Activated naive CD8-positive, alpha-beta T cell treated with anti-CD3 and anti-CD28 coated beads, Interleukin-2, amount 10 ng/mL, durations not matched to agents 7 days and 5 days (primary cell): ENCODE measurements at places on chromosomes 3 and 15. TPM values are rescaled to one million over a fixed set of nuclear protein-coding genes. Genes with fewer than 3 reads are reported as not detected.

GRCh38 chr15:74384881-74385643 lies 17.6 kb upstream of the CYP11A1 start:
- peak; percentile 62 for DNase-seq

- no peak for DNase-seq
Measured at GRCh38 chr3:150150633-150151032, 179.9 kb upstream of the PFN2 start.

DNA sequence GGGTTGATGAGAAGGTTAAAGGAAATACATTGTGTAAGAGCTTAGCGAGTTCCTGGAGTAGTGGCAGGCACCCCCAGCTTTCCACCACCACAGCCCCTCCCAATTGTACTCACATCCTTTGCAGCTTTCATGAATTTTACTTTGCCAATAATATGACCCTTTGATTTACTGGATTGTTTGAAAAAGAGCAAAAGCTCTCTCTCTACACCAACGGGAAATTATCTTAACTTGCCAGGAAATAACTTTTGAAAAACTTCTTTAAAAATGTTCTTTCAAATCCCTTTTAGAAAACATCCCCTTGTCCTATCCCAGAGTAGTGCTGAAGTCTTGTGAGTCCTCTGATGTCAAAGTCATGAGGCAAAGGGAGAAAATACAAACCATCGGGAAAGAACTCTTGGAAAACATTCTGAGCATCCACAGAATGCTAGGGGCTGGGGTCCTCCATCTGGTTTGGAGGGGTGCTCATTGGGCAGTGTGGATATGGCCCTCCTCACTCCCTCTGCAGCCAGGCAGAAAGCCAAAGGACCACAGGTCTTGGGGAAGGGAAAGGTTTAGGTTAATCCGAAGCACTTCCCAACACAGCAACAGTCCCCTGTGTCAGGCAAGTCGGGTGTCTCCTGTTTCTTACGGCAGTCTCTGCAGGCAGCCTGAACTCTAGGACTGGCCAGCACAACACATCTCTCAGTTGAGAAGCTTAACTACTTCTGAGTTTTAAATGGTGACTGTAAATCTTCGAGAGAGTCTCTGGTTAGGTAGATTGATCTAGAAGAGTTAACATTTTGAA lies 36.5 kb downstream of the BOC start:
- no peak for DNase-seq

DNA sequence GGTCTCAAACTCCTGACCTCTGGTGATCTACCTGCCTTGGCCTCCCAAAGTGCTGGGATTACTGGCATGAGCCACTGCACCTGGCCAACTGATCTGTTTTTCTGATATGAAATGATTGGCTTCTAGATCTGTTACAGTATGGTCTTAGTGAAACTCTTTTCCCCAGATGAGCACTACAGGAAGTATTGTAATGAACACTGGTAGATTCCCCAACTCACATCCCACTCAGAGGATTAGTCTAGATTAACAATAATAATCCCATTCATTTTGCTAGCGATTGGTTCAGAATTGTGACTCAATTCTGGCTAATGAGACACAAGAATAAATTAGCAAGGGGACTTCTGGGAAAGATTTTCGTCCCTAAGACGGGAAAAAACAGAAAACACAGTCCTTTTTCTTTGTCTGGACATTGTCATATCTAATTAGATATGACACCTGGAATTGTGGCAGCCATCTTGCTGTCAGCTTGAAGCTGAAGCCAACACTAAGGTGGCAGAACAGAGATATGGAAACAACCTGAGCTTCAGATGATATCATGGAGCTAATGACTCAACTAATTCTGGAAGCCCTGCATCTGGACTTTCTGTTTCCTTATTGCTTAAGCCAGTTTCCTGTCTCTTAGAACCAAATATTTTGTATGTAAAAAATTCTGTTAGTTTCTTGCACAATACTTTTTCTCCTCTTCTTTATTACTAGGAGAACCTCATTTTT lies 17.4 kb upstream of the NPTN start:
- DNase-seq, result no peak

- DNase-seq, result no peak
Measured at GRCh38 chr3:54372232-54372631, 249.9 kb downstream of the CACNA2D3 start.

DNA sequence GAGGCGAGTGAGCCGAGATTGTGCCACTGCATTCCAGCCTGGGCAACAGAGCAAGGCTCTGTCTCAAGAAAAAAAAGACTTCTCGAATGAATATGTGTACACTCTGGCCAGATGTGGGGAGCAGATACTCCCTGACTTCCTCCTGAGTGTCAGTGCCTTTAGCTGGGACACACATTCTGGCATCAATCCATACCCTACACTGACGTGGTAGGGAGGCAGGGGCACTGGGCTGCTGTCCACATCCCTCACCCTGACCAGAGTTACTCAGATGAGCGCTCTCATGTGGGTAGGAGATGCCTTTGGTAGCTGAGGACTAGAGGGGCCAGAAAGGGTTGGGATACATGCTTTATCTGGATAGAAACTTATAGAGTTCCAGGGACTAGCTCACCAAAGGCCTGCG lies 15.6 kb downstream of the LIMD1 start:
- no peak for DNase-seq

GRCh38 chr3:191100516-191100915 lies 98.5 kb upstream of the OSTN start:
- DNase-seq, result no peak

DNA sequence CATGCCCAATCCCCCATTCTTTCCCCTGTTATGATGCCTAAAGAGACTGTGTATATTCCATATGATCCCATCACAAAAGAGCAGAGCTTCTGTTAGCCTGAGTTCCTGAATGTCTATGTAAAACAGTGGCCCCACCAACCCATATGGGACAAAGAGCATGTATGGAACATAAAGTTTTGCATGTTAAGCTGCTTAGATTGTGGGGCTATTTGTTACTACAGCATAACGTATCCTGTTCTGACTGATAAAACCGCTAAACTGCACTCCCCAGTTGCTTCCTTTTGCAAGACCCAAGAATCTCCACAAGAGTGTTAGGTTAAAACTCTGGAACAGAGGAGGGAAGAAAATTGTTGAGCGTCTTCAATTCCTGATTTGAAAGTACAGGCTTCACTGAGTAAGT lies 154.8 kb downstream of the ALDH1A2 start:
- DNase-seq, result no peak

DNA sequence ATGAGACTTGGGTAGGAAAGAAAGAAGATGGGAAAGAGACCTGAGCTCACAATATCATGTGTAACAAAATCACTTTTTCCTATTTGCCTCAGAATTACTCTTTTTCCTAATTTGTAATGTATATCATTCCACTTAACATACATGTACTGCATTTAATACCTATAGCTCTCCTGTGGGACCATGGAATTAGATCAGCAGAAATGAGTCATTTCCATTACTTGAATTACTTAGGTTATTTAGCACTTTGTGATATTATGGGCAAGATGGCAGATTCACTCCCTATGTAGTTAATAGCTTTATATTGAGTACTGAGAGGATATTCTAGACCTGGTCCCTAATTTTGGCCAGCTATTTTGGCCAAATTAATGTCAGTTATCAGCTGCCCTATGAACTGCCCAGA lies 70.5 kb downstream of the ZNF609 start:
- no peak for DNase-seq

GRCh38 chr3:56428667-56429066 lies 39.6 kb downstream of the ERC2 start:
- DNase-seq, result no peak

DNA sequence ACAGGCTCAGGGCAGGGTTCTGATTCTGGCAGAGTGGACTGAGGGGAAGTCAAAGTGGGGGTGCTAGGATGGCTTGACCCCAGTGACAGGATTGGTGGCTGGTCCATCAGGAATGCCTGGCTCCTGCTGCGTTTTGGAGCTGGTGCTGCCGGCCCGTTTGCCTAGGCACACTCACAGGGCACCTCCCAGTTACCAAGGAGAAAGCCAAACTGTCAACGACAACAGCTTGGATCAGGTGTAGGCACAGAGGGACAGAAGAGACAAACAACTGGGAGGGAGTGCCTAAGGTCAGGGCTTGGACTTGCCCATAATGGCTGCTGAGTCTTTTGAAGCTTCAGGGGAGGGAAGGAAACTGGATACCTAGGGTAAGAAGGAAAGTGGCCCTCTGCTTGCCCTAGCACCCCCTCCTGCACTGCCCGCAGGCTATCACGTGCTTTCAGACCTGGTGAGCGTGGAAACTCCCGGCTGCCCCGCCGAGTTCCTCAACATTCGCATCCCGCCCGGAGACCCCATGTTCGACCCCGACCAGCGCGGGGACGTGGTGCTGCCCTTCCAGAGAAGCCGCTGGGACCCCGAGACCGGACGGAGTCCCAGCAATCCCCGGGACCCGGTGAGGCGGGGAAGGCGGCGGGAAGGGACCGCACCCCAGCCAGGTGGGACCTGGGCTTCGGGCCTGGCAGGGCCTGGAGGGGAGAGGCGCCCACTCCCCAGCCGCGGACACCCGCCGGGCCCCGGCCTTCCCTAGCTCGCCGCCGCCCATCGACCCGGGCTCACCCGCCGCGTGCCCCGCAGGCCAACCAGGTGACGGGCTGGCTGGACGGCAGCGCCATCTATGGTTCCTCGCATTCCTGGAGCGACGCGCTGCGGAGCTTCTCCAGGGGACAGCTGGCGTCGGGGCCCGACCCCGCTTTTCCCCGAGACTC lies 5.1 kb downstream of the DUOX1 start:
- DNase-seq, result peak; percentile 48

Gene TEX9
- total RNA-seq, result 1.4 TPM

DNA sequence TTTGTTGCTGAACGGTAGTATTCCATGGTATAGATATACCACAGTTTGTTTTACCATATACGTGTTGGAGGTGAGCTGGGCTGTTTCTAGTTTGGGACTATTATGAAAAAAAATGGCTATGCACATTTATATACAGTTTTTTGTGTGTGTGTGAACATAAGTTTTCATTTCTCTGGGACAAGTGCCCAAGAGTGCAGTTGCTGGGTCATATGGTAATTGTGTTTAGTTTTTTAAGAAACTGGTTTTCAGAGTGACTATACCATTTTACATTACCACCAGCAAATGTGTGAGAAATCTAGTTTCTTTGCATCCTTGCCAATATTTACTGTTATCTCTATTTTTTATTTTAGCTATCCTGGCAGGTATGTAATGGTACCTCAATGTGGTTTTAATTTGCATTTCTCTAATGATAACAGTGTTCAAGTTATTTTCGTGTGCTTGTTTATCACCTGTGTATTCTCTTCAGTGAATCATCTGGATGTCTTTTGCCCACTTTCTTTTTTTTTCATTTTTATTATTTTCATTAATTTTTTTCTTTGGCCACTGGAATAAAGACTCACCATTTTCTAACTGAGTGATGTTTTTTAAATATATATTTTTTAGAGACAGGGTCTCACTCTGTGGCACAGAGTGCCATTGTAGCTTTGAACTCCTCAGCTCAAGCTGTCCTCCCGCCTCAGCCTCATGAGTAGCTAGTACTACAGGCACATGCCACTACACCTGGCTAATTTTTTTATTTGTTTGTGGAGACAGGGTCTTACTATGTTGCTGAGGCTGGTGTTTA lies 75.3 kb downstream of the ZNF609 start:
- no peak for DNase-seq

Gene GOLGA6L7
- total RNA-seq, result not detected

DNA sequence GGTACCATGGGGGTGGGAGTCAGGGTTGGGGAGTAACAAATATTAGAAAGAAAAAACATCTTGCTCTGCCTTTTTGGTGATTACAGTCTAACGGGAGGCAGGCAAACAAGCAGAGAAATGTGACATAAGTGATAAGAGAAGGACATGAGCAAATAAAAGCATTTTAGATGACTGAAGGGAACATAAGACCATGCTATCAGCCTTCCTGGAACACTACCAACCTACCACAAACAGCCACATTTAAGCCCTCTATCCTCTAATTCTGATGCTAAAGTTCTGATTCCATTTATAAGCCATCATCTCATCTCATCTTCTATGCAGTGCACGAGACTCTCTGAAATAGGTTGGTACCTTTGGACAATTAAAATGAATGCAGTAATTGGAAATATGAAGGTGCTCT lies 243.4 kb upstream of the P2RY1 start:
- no peak for DNase-seq

Gene TM4SF1
- not detected for total RNA-seq

GRCh38 chr15:40277471-40277870 lies 5.4 kb downstream of the ANKRD63 start:
- DNase-seq, result no peak

- DNase-seq, result no peak
Measured at GRCh38 chr3:87298111-87298718, 21.8 kb upstream of the POU1F1 start.

GRCh38 chr3:56987238-56987895 lies 73.1 kb upstream of the SPATA12 start:
- no peak for DNase-seq

DNA sequence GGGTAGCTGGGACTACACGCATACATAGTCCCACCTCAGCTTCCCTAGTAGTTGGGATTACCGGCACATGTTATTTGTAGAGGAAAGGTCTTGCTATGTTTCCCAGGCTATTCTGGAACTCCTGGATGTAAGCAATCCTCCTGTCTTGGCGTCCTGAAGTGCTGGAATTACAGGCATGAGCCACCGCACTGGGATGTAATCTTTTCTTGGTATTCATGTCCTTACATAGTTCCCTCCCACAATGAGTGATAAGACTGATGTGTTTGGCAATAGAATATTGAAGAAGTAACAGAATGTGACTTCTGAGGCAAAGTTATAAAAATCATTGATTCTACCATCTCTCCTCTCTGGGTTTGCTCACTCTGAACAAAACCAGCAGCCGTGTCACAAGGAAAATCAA lies 22.7 kb upstream of the ALCAM start:
- DNase-seq, result no peak

Gene C2CD4B
- total RNA-seq, result not detected

DNA sequence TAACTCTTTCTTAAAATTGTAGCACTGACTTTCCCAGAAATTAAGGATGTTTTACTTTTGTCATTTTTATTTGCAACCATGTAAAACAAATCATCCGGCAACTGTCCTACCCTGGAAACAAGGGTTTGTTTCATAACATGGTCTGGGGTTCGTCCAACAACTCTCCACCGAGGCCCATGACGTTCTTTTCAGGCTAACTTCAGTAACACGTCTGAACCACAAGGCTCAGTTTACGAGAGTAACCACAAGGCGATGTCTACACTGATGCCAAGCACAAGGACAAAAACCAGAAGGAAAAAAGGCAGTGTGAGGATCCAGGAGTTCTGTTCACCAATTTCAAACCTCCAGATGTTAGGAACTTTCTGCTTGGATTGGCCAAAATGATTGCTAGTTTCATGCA lies 546.1 kb downstream of the NTRK3 start:
- no peak for DNase-seq

Gene ALDH1A3
- total RNA-seq, result not detected

DNA sequence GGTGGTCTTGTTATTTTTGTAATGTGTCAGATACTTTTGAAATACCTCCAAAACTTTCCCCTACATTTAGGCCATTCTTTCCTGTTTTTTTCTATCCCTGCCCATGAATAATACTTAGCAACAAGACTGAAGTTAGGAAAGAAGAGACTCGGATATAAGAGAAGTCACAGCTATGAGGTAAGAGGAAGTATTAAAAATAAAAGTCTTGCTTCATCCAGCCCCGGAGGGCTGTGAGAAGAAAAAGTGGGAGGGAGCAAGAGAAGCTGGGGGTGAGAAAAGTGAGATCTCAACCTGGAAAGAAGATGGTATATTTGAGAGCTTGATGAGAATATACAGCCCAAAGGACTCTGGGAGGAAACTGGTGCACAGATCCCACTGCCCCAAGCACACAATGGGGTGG lies 213.5 kb upstream of the CDIN1 start:
- no peak for DNase-seq
